ENCODE measurements at places on chromosomes 13 and 19.

DNA sequence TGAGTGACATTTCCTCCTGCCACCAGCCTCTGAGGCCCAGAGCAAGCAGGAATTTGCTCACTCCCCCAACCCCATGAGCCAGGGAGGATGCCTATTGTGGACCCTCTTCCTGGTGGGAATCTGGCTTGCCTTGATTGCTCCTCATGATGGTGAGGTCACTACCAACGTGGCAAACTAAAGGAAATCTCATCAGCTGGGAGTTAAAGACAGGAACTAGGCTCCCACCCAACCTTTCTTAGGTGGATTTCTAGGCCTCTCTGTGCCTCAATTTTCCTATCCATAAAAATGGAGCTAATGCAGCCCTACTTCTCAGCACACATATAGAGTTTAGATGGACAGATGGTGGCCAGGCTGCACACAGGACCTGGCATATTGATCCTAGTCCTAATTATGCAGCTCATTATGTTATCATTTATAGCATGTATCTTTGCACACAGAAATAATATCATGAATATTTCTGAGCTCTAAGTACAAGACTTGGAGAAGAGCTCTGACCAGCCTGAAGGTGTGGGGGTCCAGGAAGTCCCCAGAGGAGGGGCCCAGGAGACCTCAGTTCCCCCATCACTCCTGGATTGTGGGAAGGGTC lies 2.0 kb downstream of the B3GNT3 start:
- no peak for DNase-seq

- peak; percentile 53 for DNase-seq
These were observed 4.9 kb upstream of the ZFP36 start for GRCh38 chr19:39401549-39402345.

GRCh38 chr19:4359627-4360000 lies 16.3 kb downstream of the MPND start:
- no peak for DNase-seq

GRCh38 chr13:43132257-43132656 lies 108.9 kb downstream of the DNAJC15 start:
- no peak for DNase-seq

DNA sequence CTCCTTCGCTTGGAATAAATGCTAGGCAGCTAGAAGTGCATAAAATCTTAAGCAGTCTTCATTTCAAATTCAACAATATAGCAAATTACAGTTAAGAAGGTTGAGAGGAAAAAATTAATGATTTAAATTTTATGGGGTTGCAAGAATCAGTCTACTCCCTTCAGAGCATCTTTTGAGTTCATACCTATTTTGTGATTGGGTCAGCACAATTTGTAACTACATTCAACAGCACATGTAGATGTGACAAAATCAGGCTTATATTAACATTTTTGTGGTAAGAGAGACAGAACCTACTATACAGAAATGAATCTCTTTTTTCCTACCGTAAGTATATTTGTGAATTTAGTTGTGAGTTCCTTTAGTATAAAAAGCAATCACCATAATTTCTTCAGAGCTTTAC lies 520.6 kb upstream of the HTR2A start:
- no peak for DNase-seq

- no peak for DNase-seq
These were observed 91.8 kb downstream of the TUBGCP3 start for GRCh38 chr13:112496166-112496565.
